ENCODE measurements at places on chromosomes 11 and 22.

GRCh38 chr22:19852177-19852781, 2.4 kb downstream of the GNB1L start:
- no peak for DNase-seq

DNA sequence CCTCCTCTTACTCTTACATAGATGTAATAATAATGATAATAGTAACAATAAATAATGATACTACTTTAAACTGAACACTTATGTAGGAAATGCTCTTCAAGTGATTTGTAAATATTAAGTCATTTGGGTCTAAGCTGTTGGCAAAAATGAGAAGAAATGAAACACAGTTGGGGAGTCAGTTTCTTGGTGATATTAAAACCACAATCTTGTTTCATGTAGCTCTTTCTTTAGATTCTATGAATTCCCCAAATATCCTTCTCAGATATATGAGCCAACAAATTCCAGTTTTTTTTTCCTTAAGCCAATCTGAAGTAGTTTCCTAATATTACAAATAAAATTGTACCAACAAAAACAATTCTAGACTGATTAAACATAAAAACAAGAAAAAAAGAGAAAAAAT, 1115.6 kb upstream of the CNTN5 start:
- no peak for DNase-seq

DNA sequence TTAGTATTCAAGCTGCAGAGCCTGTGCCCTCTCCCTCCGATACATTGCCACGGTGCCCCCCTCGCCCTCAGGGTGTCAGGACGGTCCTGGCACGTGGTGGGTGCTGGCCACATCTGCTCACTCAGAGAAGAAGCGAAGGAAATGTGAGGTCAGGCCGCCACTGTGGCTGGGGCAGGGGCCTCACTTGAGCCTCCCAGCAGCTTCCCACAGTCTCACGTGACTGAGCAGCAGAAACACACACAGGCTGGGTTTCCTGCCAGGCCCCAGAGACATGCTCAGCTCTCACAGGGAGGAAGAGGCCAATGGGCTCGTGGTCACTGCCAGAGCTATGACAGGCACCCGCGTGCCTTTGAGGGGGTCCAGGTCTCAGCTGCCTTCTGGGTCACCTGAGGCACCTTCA, 37.9 kb upstream of the PRR5 start:
- no peak for DNase-seq

- DNase-seq, result no peak
Measured at GRCh38 chr11:117478126-117478860, 150.6 kb downstream of the CEP164 start.

GRCh38 chr22:47334601-47335000, 572.2 kb downstream of the TBC1D22A start:
- DNase-seq, result no peak

- DNase-seq, result no peak
Measured at GRCh38 chr11:97610854-97611253, 1221.0 kb downstream of the JRKL start.

- no peak for DNase-seq
Measured at GRCh38 chr11:116427903-116428637, 344.7 kb downstream of the BUD13 start.

GRCh38 chr11:103202048-103202651, 92.9 kb downstream of the DYNC2H1 start:
- no peak for DNase-seq

DNA sequence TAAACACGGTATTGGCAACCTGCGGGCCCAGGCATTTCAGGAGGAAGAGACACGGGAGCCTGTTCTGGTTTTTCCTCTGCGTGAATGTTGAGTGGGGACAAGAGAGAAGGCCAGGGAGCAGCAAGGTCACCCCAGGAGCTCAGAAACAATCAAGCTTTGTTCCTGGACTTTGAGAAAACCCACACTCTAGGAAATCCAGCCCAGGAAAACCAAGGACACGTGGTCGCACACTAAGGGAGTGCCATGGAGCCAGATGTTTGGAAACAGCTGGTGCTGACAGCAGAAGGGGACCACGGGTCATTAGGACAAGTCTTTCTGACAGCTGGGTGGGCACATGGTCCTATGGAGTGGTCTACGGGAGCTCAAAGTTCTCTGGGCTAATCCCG, 44.1 kb downstream of the MYH9 start:
- no peak for DNase-seq

DNA sequence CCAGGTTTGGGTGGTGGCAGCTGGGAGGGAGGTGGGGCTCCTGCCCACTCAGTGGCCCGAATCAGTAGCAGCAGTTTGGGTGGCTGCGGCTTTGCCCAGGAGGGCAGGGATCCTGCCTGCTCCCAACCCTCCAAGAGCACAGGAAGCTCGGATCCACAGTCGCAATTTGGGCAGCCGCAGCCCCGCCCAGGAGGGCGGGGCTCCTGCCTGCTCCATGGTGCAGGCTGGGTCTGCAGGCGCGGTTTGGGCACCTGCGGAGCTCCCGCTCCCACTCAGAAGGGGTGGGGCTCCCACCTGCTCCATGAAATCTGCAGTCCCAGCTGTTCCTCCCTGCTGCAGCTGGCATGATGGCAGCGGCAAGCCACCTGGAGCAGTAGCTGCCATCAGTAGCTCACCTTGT, 38.1 kb upstream of the CALCB start:
- no peak for DNase-seq

DNA sequence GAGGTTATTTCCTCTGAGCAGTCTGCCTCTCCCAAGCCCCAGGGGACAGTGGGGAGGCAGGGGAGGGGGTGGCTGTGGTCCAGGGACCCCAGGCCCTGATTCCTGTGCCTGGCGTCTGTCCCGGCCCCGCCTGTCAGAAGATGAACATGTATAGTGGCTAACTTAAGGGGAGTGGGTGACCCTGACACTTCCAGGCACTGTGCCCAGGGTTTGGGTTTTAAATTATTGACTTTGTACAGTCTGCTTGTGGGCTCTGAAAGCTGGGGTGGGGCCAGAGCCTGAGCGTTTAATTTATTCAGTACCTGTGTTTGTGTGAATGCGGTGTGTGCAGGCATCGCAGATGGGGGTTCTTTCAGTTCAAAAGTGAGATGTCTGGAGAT, 3.1 kb downstream of the PIM3 start:
- no peak for DNase-seq

GRCh38 chr11:21785351-21785750, 407.5 kb upstream of the ANO5 start:
- DNase-seq, result no peak

- DNase-seq, result no peak
Measured at GRCh38 chr11:134226806-134227325, 2.4 kb downstream of the VPS26B start.

DNA sequence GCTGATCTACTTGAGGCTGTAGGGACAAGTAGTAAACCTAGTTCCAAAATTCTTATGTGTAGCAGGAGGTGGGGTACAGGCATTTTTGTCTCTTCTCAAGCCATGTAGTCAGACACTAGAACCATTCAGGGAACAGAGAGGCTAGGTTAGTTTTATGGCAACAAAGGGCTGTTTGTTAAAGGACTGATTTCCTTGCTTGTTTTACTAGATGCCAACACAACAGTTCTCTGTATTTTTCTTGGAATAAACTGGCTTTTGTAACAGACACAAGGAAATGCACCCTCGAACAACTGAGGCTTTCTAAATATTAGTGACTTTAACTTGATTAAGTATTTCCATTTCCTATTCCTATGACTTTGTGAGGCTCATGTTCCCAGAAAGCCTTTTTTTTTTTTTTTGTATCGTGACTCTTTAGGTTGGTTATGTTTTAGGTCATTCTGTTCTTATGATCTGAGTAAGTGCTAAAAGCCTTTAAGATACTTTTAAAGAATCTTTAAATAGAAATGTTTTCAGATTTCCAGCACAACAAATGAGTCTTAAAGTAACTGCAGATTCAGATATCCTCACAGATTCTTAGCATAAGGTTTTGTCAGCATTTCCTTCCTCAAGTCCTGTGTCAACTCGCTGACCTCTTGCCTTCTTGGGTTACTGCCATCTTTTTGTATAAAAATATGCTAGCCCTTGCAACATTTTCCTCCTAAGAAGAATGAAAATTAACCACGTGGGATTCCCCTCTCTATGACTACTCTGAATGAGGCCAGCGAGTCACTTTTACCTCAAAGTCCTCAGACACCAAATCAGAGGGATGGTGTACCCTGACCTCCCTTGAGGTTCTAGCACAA, 92.5 kb downstream of the CCDC83 start:
- DNase-seq, result no peak

DNA sequence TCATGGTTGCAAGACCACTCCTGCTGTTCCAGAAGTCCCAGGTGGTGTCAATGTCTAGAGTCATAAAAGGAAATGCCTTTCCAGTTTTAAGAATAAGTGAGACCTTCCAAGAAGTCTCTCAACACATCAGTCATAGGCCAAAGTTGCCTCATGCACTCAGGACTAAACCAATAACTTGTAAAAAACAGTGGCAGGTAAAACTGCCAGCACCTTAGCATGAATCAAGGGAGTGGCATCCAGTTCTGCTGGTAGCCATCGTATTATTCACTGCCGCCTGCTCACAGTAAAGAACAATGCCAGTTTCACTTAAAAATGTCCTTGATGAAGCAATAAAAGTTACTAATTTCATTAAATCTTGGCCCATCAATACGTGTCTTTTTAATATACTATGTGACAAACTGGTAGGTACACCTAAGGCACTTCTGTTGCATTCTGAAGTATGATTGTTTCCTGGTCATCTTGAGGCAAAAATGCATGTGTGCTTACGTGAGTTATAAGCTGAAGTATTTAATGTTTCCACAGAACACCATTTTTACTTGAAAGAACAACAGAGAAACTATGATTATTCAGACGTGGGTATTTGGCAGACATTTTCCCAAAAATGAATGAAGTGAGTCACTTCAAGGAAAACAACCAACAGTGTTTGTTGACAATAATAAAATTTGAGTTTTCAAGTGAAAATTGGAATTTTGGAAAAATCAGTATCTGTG, 125.2 kb upstream of the SNX19 start:
- DNase-seq, result no peak

GRCh38 chr11:82045748-82046457, 687.8 kb downstream of the FAM181B start:
- no peak for DNase-seq

- DNase-seq, result peak; percentile 85
Measured at GRCh38 chr22:26330971-26331625, 98.0 kb upstream of the ASPHD2 start.

- DNase-seq, result no peak
Measured at GRCh38 chr11:42996421-42997307, 315.1 kb upstream of the API5 start.

DNA sequence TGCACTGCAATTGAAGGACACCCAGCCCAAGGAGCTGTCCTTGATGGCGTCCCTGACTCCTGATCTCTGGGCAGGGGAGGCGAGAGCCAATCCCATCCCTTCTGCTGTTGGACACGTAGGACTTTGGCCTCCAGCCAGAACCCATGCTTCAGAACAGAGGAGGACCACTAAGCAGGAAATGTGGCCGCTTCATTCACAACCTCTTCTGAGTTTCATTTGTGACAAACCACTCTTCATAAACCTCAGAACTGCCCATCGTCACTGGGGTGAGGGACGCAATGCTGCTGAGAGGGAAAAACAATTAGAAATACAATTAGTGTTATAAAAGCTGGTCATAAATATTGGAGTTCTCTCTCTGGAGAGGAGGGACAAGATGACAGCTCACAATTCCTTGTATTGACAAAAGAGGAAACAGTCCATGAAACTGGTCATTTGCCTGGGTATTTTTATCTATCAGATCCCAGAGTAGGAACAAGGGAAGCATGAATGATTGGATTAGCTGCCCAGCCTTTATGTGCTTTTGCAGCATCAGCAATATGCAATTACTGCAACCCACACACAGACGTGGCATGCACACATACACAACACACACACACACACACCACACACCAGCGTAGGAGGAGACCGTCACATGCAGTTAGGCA, 216.5 kb upstream of the CADM1 start:
- DNase-seq, result peak; percentile 88

DNA sequence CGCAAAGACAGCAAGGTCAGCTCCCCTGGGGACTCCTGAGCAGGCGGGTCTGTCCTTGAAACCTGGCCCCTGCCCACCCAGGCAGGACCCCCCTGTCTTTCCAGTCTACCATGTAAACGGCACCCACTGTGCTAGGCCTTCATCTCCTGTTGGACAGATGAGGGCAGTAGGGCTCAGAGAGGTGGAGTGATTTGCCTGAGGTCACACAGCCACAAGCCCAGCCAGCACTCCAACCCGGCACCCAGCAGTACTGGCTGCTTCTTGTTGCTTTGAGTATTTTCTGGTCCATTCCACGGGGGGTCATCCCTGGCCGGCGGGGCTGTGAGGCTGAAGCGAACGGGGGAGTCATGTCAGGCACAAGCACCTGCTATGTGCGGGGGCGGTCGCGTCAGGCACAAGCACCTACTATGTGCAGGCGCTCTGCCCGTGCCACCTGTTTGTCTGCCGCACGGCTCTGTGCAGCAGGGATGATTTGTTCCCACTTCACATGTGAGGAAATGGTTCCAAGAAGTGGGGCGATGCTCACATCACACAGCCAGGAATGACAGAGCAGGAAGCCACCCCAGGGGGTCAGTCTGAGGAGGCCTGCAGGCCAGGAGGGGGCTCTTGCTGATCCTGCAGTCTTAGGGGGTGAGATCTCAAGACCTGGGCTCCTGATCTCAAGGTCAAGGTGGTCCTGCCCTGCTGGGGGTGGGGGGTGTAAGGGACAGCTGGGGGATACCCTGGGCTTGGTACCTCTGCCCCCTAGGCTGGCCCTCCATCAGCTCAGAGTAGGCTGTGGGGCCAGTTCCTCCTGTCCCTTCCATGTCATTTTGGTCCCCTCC, 110.7 kb downstream of the CACNA1I start:
- no peak for DNase-seq
